ENCODE measurements at places on chromosomes 4 and X.

- DNase-seq, result peak; percentile 8
Observed at GRCh38 chrX:31590581-31591114, 518.8 kb upstream of the FTHL17 start.

GRCh38 chr4:74230902-74231499 lies 73.1 kb downstream of the MTHFD2L start:
- no peak for DNase-seq

GRCh38 chr4:66307641-66308438 lies 637.6 kb upstream of the EPHA5 start:
- no peak for DNase-seq

GRCh38 chr4:60682901-60683300 lies 517.2 kb upstream of the ADGRL3 start:
- no peak for DNase-seq

- DNase-seq, result no peak
Observed at GRCh38 chrX:119145241-119145653, 17.6 kb upstream of the KIAA1210 start.

DNA sequence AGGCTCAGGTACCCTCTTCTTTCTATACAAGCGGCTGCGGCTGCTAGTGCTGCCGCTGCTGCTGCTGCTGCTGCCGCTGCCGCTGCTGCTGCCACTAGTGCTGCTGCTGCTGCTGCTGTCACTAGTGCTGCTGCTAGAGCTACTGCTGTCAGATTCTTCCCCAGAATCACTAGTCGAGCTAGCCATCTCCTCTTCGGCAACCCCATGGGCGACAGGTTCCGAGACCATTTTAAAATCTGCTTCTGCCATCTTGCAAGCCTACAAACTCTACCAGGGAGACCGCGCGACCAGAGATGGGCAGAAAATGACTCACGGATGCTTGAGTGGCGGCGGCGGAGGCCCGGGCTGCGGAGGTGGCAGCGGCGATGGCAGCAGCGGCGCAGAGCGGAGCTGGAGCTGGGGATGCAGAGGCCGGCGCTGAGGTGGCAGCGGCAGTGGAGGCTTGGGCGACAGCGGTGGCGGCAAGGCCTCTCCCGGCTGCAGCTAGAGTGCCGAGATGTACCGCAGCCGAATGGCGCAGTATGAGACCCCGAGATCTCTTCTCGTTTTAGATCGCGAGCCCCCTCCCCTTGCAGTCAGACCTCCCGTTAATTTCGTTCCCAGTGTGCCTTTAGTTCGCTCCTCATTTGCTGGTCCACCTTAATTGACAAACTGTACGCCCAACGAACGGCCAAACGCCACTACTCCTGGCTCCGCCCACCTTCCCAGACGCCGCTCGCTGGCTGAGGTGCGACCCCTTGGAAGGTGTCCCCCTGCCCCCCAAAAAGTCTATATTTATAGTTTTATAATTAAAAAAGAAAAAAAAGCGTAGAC lies at the start of gene NAP1L3:
NAP1L3 (minus strand) TSS at position 523 of the 813 bp plus-strand sequence; CDS start at position 249, 274 bp downstream.
- peak; percentile 55 for DNase-seq

GRCh38 chrX:13120017-13120416 lies 75.6 kb upstream of the FAM9C start:
- no peak for DNase-seq

DNA sequence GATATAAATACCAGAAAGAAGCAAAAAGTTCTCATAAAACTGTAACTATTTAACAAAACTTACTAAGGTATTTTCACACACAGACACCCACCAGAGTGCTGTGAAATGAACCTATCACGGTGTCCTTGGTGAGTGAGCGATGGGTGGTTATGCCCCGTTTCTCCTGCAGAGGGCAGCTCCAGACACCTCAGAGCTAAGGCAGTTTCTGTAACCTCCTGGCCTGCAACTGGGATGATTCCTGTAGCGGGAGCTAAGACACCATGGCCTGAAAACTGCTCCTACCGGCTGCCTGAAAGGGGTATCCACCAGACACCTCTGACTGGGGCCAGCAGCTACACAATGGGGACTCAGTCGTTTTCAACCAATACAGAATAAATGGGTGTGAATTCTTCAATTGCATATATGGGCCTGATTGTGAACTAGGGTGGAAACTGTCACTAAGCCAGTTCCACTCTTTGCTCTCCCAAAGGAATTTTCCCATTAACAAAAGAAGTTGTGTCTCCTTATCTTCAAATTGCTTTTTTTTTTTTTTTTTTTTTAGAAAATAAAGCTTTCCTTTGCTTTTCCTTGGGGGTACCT lies 2375.8 kb upstream of the TENM3 start:
- no peak for DNase-seq

DNA sequence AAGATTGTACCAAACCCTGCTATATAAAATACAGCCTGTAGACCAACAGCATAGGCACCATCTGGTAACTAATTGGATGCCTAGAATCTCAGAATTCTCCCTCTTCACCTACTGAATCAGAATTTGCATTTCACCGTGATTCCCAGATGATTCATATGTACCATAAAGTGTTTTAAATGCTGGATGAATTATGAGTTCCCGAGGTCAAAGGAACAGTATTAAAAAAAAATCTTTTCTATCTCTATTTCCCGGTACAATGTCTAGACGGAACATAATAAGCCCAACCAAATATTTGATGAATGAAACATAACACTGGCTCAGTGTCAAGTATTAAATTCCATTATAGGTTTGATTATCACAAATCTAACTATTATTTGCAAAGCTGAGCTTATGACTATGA lies 280.0 kb downstream of the ANKRD50 start:
- no peak for DNase-seq

GRCh38 chr4:57448901-57449300 lies 338.7 kb upstream of the IGFBP7 start:
- no peak for DNase-seq

GRCh38 chr4:85861064-85861765 lies 386.3 kb downstream of the ARHGAP24 start:
- DNase-seq, result no peak

DNA sequence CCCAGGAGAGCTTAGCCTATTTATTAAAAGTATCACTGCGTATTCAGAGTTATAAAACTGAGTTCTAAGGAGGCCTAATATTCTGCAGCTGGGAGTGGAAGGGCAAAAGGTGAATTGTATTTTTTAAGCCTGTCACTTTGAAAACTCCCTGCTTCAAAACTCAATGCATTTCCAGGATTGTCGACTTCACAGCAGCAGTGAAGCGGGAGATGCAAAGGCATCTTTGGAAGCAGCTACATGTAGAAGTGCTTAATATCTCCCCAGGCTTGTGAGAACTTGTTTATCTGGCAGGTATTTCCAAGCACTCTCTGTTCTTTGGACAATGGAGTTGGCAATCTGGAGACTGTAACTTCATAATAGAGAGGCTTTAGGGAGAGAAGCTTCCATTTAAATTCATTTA lies 717.5 kb upstream of the SLIT2 start:
- no peak for DNase-seq

DNA sequence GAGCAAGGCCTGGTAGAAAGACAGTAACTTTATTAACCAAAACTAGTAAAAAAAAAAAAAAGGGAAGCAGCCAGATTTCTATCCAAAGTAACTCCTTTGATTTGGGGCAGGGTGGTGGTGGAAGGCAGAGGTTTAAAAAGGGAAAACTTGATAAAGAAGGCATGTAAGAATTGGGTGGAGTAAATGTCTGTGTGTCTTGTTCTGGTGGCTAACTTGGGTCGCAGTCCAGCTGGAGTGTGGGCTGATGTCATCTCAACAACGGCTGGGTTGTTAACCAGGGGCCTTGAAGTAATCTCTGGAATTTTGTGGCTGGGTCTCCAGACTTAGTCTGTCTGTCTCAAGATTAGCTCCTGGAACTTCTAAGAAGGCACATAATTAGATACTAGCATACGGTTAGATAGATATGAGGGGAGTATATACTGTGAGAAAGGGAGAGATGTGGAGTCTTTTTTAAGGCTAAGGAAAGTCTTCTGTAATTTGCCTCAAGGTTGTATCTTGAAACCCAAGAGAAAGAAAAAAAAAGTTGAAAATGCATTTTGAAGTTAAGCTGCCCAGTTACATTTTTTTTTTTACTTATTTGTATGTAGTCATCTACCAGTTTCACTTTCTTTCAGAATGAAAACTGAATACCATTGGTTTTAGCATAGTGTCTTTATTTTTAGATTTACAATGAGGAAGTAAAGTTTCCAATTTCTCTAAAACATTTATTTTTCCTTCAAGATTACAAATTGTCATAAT lies 48.3 kb downstream of the MTHFD2L start:
- no peak for DNase-seq

DNA sequence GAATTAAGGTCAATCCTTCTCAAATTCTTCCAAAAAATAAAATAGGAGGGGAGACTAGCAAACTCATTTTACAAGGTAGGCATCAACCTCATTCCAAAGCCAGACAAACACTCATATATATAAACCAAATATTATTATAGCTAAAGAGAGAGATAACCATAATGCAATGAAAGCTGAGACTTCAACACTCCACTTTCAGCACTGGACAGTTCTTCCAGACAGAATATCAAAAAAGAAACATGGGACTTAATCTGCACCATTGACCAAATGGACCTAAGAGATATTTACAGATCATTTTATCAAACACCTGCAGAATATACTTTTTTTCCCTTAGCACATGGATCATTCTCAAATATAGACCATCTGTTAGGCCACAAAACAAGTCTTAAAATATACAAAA lies 15.5 kb upstream of the EDA2R start:
- no peak for DNase-seq

DNA sequence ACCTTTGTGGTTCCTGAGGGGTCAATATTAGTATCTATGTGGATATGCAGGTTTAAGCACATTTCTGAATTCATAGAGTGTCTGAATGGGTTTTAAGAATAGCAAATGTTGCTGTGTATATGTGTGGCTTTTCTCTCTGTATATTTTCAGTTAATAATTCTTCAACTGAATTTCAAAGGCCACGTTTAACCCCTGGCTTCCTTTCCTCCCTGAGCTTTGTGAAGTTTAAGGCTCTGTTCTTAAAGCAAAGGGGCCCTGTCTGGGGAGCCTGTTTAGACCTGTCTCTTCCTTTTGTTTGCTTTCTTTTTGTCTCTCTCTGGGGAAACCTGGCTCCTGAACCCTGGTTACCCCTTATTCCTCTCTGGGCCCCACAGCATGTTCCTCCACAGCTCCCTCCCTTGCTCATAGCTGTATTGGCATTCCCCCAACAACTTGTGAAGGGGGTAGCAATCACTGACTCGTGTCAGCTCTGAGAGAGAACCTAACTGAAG lies 139.1 kb downstream of the COL4A6 start:
- no peak for DNase-seq

DNA sequence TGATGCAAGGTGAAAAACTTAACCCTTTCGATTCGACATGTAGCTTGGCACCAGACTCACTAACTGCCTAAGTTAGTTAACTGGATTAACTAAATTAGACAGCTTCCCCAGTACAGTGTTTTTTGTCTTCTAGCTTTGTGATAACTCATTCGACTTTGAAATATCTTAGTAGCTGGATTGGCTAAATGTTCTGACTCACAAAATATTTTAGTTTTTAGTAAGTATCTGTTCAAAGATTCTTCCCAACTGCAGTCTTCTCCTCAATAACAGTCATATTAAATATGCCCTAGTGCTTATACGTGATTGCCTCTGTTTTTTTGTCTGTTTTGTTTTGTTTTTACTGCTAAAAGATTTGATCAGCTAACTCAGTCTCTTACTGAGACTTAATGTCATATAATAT lies 102.9 kb downstream of the KCNIP4 start:
- no peak for DNase-seq

DNA sequence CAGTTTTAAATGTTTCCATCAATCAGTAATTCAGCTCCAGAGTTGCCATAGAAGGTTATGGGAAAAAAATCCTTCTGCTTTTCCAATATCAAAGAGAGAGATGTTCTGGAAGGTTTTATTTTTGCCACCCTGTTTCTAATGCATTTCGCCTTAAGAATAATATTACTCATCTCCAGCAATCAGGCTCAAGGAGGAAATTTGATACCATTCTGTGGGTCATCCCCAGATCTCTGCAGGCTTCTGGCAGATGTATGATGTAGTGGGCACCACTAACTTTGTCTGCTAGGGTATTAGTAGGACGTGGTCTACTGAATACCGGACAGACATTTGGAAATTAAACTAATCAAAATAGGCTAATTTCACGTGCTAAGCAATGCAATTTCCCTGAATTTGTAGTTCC lies 645.4 kb upstream of the TENM3 start:
- no peak for DNase-seq

GRCh38 chr4:21327976-21328700 lies 620.4 kb downstream of the KCNIP4 start:
- no peak for DNase-seq

DNA sequence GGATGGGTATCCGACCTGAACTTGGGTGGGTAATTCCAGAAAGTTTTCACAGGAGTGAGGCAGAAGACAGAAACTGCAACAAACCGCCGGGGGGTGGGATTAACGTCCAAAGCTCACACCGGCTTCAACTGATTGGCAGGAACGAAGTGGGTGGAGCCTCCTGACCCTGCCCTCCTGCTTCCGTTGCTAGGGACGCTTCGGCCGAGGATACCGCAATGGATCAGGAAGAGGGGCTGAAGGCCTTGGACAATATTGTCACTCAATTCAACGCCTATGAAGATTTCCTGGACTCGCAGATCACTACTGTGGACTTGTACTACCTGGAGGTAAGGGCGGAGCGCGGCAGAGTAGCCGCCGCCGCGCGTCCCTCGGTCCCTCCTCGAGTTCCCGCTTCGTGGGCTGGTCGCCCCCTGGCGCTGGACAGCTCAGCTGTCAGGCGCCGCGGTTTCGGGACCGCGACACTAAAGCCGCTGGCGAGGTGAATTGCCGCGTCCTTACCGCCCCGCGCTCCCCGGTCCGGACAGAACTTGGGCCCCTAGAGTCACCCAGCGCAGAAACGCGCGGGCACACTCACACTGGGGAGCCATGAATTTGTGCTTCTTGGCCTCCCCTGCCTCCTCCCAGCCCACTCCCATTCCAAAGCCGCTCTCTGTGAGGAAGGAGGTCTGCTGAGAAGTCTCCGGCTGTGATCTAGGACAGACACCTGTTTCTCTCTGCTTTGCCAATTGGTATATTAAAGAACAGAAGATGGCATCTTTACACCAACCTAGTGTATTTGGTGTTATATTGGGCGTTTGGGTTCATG lies at the start of gene CFAP299:
CFAP299 (plus strand) TSS at position 177 of the 805 bp plus-strand sequence.
- peak; percentile 50 for DNase-seq

DNA sequence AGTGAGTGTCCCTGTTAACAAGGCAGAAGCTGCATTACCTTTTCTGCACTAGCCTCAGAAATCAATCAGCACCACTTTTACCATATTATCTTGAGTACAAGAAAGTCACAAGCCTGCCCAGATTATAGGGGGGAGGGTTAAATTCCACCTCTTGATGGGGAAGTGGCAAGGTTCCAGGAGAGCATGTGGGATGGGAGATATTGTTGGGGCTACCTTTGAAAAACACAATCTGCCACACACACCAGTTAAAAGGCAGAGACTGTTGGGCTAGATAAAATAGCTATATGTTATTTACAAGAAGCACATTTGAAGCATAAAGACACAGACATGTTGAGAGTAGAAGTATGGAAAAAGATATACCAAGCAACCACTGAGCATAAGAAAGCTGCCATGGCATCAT lies 6.6 kb upstream of the AVPR2 start:
- no peak for DNase-seq

All from NCI-H446 treated with DMSO at 0.1 percent for 48 hours (cell line).